ENCODE measurements at places on chromosomes 7 and 10.

DNA sequence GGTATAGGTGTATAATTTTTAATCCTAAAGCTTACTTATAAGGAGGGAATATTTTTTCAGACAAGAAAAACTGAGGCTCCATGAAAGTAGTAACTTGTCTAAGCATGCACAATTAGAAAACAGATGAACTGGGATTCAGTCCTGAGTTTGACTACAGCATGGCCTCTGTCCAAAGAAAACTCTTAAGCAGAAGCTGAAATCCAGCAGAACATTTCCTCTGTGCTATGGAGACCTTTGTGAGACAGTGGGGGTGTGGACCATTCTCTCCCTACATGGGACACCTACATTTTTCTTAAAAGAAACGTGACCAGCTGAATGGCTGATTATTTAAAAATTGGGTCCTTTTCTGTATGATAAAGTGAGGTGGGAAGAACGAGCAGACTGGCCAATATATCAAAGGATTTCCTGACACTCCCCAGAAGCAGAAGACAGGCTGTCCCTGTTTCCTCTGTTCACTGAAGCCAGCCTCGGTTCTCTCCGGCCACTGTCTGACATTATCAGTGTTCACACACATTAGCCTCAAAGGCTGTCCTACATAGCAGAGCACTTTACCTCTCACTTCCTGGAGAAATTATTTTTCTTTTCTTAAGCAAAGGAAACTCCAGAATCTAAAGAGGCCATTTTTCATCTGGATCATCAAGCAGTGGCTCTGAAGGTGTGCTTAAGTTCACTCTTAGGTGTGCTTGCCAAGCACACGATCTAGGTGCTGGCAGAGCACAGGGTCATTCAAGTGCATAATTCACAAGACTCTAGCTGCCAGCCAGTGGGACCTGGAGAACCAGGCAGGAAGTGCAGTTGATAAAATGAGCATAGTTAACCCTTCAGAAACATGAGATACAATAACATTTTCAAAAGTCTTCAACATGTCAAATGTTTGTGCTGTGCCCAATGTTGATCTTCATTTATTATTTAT, 40.4 kb upstream of the KIAA1217 start:
- no peak for DNase-seq

DNA sequence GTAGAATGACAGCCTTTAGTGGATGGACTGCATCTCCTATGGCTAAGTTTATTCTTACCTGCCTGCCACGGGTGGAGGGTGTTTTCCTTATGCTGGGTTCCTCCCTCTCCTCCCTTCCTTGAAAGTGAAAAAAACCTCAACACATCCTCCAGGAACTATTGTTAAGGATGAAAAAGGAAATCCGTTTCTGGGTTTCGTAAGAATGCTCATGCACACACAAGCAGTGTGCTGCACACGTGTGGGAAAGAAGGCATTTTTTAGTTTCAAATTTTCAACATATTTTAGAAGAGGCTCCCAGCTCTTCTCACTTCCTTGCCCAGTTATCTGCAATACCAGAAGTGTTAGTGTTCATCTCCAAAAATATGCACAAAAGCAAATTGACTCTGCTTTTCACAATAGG, 90.6 kb downstream of the FAM171A1 start:
- no peak for DNase-seq

GRCh38 chr10:53395449-53395848, 622.9 kb upstream of the MBL2 start:
- DNase-seq, result no peak

- no peak for DNase-seq
Measured at GRCh38 chr7:91685544-91685943, 195.0 kb downstream of the MTERF1 start.

DNA sequence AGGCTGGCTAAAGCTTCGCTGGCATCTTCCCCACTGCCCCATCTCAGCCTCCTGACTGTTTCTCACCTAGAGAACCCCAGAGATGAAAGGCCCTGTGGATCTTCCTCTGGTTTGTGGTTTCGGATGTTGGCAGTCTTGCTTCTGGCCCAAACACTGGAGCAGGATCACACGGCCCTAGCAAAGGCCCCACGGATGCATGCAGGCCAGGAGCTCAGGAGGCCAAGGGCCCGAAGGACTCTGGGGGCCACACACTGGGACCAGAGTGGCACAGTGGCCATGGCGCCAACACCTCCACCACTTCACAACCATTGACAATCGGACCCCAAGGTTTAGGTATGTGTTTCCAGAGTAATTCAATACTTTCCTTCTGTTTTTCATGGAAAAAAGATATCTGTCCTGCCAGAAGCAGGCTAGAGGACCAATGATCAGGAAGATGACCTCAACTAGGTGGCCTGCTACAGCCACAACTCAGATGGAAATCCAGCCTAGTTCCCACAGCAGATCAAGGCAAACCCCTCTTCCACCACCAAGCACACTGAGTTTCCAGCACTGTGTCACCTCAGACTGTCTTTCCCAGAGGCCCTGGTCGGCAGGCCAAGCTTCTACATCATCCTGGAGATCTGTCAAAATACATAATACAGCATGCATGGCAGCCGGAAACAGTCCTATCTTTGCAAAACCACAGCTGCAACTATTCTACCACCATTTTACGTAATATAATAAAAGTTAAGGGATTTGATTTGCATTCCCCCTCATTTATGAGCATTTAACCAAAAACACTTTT, 53.0 kb downstream of the CTBP2 start:
- DNase-seq, result no peak

DNA sequence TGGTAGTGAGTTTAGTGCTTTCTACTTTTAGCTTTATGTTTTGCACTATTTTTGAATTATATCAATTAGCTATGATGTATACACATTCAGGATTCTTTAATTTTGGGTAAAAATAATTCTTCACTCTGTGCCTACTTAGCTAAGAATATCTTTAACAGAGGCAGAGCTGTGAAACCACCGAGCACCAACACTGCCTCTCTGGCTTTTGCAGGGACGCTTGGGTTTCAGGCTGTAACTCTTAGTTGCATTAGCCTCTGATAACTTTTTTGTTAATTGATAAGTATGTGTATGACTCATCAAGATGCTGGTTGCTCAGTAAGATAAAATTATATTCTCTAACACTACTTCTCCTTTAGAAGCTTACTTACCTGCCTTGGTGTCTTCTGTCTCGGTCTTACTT, 738.3 kb downstream of the AUTS2 start:
- DNase-seq, result no peak

DNA sequence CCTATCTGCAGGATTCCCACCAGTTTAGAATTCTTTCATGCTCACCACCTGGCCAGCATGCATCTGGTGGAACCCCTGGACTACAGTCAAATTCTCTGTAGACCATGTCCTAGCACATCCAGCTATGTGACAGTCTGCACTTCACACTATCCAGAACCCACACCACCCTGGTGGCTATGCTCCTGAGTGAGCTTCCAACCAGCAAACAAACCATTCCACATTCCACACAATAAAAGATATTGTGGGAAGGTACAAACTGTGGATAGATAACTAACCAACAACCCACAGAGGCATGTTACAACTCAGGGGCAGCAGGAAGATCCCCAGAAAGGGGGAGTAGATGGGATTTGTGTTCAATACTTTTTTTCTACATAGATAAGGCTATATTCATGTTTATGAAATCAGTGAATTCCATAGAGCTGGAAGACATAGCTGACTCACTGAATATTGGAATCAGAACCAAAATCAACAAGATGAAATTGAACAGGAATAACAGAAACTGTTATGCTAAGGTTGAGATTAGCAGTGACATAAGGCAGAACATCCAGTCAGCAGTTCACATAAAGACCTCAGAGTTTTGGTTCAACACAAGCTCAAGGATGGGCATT, 72.5 kb downstream of the LRRC17 start:
- DNase-seq, result no peak

GRCh38 chr7:139511315-139511714, 12.2 kb upstream of the CLEC2L start:
- no peak for DNase-seq

DNA sequence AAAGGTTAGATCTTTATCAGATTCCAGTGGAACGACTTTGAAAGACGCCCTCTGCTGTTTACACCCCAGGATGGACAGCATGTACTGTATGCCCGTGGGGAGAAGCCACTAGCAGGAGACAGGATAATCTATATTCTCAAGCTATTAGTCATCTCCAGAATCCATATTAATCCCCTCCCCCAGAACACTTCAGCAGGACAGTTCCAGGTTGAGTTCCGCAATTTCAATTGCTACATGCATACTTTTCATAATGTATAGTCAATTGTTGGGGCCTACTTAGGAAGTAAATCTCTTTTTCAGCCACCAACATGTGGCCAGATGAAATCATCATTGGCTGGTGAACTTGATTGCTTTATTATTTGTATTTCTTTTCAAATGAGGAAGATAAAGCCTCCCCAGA, 313.1 kb upstream of the SMIM30 start:
- DNase-seq, result no peak

- peak; percentile 53 for DNase-seq
Measured at GRCh38 chr10:3197348-3198003, 24.9 kb upstream of the PITRM1 start.

DNA sequence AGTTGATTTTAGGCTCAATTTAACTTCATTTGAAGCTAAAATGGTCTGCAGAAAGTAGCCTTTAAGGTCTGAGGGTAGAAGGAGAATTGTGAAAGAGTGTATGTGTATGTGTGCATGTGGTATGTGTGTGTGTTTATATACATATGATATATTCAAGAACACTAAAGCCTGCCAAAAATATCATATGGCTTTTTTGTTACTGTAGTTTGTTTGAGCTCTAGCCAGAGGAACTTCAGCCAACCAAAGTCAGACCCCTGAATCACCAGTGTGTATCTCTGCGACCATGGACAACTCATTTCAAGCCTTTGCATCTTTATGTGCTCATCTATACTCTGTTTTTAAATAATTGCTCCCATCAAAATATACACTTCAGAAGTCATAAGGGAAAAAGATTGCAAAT, 58.4 kb upstream of the HDAC9 start:
- DNase-seq, result no peak

Measured in CD4-positive, alpha-beta T cell treated with Interleukin-4 for 1 hour (primary cell).